ENCODE measurements at places on chromosomes 6 and 20.

- no peak for DNase-seq
Measured at GRCh38 chr6:8705435-8706020, 270.2 kb upstream of the SLC35B3 start.

- DNase-seq = no peak
Measured at GRCh38 chr6:35498422-35499067, 1.7 kb upstream of the TEAD3 start.

DNA sequence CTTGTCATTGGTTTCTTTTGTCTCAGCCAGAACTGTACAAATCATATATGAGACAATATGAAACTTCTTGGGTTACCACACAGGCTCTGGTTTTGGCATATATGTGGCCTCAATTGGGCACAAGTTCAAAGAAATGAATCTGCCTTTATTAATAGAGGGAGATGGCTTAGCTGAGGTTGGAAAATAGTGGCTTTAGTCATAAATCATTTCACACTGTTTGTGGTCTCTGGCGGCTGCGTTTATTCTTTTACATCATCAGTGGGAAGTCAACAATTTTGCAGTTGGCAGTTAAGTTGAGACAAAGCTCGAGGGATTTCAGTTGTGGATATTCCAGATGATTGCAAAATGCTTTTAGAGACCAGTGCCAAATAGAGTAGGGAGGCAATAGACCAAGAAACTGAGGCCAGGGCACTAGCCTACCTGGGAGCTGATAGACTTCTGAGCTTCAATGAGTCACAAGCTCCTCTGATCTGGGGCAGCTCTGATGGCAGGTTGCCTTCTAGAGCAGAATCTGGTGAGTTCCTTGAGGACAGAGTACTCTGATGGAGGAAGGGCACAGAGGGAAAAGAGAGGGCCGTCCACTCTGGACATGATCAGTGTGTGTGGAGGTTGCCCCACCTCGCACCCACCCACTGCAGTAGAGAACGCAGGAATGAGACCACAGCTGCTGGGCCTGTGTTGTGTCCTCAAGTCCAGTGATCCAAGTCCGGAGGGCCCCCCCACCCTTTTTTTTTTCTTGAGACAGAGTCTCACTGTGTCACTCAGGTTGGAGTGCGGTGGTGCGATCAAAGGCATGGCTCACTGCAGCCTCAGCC is 73.5 kb downstream of the ARMC2 start:
- DNase-seq = no peak

GRCh38 chr20:5357946-5358345 is 41.2 kb upstream of the PROKR2 start:
- no peak for DNase-seq

DNA sequence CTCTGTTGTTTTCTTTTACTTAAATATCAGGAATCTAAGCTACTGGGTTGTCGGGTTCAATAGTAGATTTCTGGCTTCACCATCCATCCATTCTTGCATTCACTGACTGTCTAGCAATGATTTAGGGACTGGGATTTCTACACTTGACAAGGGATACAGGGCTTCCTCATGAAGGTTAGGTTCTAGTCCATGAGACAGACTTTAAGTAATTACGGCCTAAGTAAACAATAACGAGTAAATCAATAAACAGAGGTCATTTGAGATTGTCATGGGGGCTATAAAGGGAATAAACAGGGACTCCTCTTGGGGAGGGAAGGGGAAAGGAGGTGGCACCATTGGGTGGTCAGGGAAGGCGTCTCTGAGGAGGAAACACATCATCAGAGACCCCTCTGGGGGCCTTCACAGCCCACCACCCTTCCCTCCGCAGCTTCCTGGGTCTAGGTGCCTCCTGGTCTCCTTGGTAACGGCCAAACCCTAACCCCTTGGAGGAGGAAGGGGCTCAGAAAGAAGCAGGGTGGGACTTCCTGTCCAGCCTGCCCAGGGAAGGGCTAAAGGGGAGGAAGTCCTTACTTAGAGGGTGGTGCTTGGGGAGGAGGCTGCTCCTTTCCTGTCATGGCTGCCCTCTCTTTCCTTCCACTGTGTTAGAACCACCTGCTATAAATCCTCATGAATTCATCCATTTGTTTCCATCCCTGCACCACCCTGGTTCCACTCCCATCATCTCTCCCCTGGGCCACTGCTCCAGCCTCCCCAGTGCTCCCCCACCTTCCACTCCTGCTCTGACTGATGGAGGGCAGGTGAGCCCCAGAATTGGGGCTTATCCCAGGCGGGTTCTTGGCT is 33.3 kb downstream of the BPIFB4 start:
- DNase-seq = no peak

DNA sequence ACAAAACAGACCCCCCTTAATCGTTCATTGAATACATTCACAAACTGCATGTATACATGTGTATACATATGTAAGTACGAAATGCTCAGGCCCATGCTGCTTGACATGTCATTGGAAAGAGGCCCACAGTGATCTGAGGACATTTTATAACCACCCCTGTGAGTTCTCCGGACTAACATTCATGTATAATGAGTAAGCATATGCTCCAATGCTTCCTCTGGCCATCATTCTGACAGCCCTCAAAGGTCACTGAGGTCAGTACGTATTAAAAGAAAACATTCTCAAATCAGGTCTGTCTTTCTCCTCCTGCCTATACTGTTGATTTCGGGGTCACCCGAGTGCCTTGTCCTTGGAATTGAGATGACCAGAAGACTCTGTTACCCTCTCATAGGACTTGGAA is 54.9 kb downstream of the TENT5A start:
- no peak for DNase-seq

GRCh38 chr20:61582196-61582923 is 330.3 kb downstream of the CDH4 start:
- DNase-seq = no peak

- DNase-seq = no peak
Measured at GRCh38 chr20:37598100-37598543, 70.4 kb upstream of the BLCAP start.

GRCh38 chr6:6657085-6657819 is 68.7 kb downstream of the LY86 start:
- DNase-seq = no peak

GRCh38 chr6:3357678-3358077 is 98.9 kb downstream of the PSMG4 start:
- no peak for DNase-seq

DNA sequence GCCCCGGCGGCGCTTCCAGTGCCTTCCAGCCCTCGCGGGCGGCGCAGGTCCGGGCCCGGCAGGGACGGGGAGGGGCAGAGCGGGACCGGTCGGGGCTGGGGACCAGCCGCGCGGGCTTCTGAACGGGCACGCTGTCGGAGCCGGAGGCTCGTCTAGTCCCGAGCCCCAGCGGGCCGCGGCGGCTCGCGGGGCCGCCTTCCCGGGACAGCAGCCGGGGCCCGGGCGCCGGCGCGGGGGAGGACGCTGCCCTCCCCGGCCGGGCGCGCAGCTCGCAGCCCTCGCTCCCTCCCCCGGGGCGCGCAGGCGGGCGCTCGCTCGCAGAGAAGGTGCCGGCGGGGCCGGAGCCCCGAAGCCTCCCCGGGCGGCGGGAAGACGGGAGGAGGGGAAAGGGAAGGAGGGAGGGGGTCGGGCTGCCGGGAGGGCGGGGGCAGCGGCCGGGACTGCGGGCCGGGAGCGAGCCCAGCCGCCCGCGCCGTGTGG is 696 bp upstream of the SIRPA start:
- DNase-seq = no peak

GRCh38 chr6:163017801-163018200 is 290.0 kb downstream of the PACRG start:
- DNase-seq = no peak

- DNase-seq = peak; percentile 47
Measured at GRCh38 chr20:57392512-57393271, 1.5 kb downstream of the RBM38 start.

All from activated CD4-positive, alpha-beta T cell treated with anti-CD3 and anti-CD28 coated beads for 24 hours (primary cell).